ENCODE measurements at places on chromosomes 16 and 17. TPM values are rescaled to one million over a fixed set of nuclear protein-coding genes. Genes with fewer than 3 reads are reported as not detected.

Gene SLC2A4
- 0.44 TPM for total RNA-seq

Gene GGT6
- total RNA-seq, result not detected

Gene CHST5
- total RNA-seq, result 0.15 TPM

Gene CASKIN2
- total RNA-seq, result 8.0 TPM

Gene CRYM
- total RNA-seq, result 2.3 TPM

Gene UMOD
- total RNA-seq, result not detected

Gene OR2C1
- not detected for total RNA-seq

Gene SAMD14
- 2.2 TPM for total RNA-seq

Gene VAC14
- 66.3 TPM for total RNA-seq

Gene HAP1
- total RNA-seq, result under 0.01 TPM

Gene SOX15
- total RNA-seq, result 0.73 TPM

Gene HEATR9
- not detected for total RNA-seq

Gene TBC1D3L
- 7.8 TPM for total RNA-seq

Gene KCNJ18
- total RNA-seq, result not detected

Gene GNAO1
- total RNA-seq, result under 0.01 TPM

Gene HOXB2
- 8.7 TPM for total RNA-seq

Gene BCL6B
- 0.33 TPM for total RNA-seq

Gene TMEM92
- total RNA-seq, result under 0.01 TPM

Gene SHISA6
- total RNA-seq, result not detected

Gene CIBAR2
- not detected for total RNA-seq

Gene NPIPB2
- 9.3 TPM for total RNA-seq

Gene ABAT
- 1.9 TPM for total RNA-seq

Gene DNAAF1
- total RNA-seq, result 0.33 TPM

Gene PPY
- total RNA-seq, result not detected

Gene TNFRSF17
- not detected for total RNA-seq

Gene CAPN15
- total RNA-seq, result 33.5 TPM

Gene HOXB8
- not detected for total RNA-seq

Gene CRYBA1
- 0.15 TPM for total RNA-seq

Gene TEKT1
- total RNA-seq, result not detected

Gene KDM6B
- 5.1 TPM for total RNA-seq

Gene PITPNM3
- 0.44 TPM for total RNA-seq

Gene C17orf67
- total RNA-seq, result 0.73 TPM

Gene WDR45B
- 58.1 TPM for total RNA-seq

Gene CACNG3
- not detected for total RNA-seq

Gene ADAM11
- total RNA-seq, result 0.99 TPM

Gene TBC1D3
- not detected for total RNA-seq

Gene KRTAP4-9
- not detected for total RNA-seq

Gene CPNE7
- 31.6 TPM for total RNA-seq

Gene EFNB3
- total RNA-seq, result 0.83 TPM

Gene PIRT
- total RNA-seq, result not detected

Gene TPSD1
- total RNA-seq, result not detected

Gene CDRT15L2
- not detected for total RNA-seq

Gene SAP30BP
- 69.4 TPM for total RNA-seq

Gene TEKT5
- not detected for total RNA-seq

Gene ABCA10
- total RNA-seq, result 4.7 TPM

Gene ABHD15
- 19.7 TPM for total RNA-seq

Gene FHOD1
- total RNA-seq, result 16.6 TPM

Gene RND2
- total RNA-seq, result 0.29 TPM

Gene UNC45B
- total RNA-seq, result not detected

Gene MPO
- 0.17 TPM for total RNA-seq

Gene IKZF3
- not detected for total RNA-seq

Gene G6PC1
- not detected for total RNA-seq

Gene SUZ12
- total RNA-seq, result 26.0 TPM

Gene SULT1A4
- total RNA-seq, result 4.9 TPM

Gene PPP1R27
- total RNA-seq, result not detected

Gene TMEM231
- total RNA-seq, result 9.3 TPM
